AG08396 (cell line): ENCODE measurements at places on chromosomes 3 and 15.

- no peak for DNase-seq
Measured at GRCh38 chr3:51297333-51297732, 87.8 kb upstream of the MANF start.

DNA sequence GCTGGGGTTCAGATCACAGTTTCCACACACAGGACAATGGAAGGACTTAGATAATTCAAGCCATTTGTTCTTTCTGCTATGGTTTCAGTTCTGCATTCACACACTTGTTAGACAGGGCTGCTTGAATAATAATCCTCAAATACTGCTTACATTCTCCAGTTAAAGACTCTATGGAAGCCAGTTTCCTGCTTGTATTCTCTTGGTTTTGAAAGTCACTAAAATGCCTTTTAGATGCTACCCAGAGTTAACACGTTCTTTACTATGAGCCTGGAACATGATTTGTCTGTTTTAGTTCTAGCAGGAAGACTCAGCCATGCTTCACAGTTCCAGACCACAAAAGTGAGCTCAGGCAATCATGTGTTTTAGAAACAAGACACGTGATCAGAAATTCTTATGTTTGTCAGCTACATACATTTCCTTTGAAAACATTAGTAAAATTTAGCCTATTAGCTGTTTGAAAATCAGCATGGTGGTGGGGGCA lies 152.4 kb downstream of the LEKR1 start:
- DNase-seq: no peak

- DNase-seq: no peak
Measured at GRCh38 chr3:60140160-60140559, 1090.3 kb upstream of the CFAP20DC start.

GRCh38 chr3:124303305-124303910 lies 311.5 kb upstream of the ROPN1 start:
- DNase-seq: no peak

DNA sequence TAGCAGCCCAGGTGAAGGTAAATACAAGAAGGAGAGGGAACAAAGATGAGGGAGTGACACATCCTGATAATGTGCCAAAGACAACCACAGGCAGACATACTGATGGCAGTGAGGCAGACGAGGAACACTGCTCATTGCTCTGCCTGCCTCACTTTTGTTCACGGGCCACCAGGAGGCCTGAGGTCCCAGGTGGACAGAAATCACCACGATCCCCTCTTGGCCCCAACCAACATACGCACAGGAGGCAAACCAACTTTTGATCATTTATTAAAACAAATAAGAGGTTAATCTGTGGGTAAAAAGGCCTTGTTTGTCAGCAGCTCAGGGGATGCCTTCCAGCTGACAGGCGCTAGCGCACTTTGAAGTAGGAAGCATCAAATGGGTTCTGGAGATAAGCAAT lies 4.2 kb downstream of the ALG1L2 start:
- DNase-seq: no peak

GRCh38 chr3:120773932-120774331 lies 31.4 kb downstream of the GTF2E1 start:
- no peak for DNase-seq

DNA sequence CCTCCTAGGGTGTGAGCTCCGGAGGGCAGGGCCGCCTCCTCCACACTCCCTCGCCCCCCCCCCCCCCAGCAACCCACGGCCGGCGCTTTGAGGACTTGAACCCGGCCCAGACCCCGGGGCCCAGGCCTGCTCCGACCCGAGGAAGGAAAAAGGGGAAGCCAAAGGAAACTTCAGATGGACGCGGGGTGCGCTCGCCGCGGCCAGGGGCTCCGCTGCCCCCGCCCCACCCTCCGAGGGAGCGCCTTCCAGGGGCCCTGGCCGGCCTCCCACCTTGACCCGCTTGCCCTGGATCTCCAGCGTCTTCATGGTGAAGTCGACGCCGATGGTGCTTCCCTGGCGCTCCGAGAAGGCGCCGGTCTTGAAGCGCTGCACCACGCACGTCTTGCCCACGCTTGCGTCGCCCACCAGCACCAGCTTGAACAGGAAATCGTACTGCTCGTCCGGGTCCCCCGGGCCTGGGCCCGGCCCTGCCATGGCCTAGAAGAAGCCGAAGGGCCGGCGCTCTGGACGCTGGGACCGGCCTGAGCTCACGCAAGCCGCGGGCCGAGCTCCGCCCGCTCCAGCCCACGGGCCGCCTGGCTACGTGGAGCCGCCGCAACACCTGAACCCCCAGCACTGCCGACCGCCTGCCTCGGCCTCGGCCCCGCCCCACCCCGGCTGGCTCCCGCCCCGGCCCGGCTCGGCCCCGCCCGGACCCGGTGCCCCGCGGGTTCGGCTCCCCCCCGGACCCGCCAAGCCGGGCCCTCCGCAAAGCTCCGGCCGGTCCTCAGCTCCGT lies 400 bp downstream of the RAB43 start:
- no peak for DNase-seq

- DNase-seq: no peak
Measured at GRCh38 chr15:70857562-70858285, 3.8 kb upstream of the LARP6 start.

- peak; percentile 36 for DNase-seq
Measured at GRCh38 chr3:119831941-119832371, 50.1 kb downstream of the NR1I2 start.

GRCh38 chr3:188154809-188155574 lies 1.0 kb downstream of the LPP start:
- peak; percentile 29 for DNase-seq

- no peak for DNase-seq
Measured at GRCh38 chr3:50352781-50353180, 2.1 kb downstream of the CYB561D2 start.

DNA sequence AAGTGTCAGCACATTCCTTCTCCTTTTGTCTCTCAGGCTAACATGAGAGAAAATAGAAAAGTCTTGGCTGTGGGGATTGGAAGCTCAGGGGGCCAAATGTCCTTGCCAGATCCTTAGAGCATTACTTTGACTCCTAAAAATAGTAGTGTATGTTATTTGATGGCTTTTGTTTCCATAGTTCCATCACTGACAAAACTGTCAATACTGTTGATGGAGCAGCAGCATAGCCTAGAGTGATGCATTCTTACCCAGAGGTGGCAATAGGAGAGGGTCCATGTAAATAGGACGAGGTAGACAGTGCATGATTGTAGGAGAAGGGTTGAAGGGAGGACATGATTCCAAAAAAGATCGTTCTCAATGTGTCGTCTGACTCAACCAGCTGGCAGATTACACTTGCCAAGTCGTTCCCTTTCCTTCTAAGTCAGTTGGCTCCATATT lies 282.7 kb upstream of the TPRG1 start:
- DNase-seq: no peak

DNA sequence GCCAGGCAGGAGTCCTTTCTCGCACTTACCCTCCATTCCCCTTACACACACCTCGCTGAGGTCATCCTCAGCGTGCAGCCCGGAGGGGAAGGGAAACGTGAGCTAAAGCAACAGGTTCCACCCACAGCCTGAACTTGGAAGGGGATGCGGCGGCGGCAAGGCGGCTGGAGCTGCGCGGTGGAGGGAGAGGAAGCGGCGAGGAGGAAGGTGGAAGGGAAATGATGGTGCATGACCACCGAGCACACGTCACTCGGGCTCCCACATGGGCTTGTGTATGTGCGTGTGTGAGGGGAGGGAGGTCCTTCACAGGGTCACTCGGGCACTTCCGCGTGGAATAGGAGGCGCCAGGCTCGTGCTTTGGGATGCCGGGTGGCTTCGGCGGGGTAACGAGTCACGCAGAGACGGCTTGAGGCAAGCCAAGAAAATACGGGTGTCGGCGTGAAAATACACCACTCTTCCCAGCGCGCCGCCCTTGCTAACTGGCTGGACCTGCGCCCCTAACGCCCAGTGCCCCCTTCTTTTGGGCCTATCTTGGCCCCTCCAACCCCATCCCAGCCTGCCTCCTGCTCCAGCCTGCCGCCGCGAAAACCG lies 225.5 kb upstream of the IL12A start:
- DNase-seq: peak; percentile 73

DNA sequence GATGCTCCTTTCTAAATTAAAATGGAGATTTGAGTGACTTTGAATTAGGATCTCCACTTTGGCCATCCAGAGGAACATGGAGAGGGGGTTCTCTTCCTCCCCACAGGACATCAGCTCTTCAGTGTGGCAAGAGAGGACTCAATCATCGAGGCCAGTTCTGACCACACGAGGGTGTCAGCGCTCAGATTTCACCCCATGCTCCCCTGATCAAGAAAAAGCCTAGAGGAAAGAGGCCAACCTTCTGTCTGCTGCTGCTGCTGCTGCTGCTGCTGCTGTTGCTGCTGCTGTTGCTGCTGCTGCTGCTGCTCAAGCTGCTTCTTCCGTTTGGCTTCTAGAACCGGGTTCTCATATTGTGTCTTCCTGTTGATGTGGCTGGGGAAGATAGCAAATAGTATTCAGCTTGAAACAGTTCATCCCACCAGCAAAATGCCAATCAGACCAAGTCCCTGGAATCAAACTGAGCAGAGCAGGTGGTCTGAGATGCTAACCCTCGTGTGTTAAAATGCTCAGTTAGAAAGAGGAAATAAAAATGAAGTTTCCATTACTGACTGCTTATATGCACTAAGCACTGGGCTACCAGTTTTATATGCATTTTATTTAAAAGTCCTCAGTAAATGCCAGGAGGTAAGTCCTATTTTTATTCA lies 599.0 kb downstream of the MAGI1 start:
- peak; percentile 69 for DNase-seq

DNA sequence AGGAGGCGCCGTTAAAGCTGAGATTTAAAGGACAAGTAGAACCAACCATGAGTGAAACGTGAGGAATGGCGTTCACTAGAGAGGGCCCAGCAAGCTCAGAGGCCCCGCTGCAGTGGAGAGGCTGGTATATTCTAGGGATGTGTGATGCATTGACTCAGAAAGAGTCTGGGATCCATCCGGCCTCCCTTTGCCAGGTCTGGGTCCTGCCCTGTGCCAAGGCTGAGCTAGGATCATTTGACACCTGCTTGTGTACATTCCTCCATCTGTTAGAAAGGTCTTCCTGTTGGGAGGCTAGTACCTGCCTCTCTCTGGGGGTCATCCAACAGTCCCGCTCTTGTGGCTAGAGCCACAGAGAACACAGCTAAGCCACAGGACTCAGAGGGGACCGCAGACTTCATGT lies 28.4 kb downstream of the CA12 start:
- no peak for DNase-seq

- DNase-seq: peak; percentile 68
Measured at GRCh38 chr15:92810418-92811138, 89.5 kb upstream of the CHD2 start.

- DNase-seq: no peak
Measured at GRCh38 chr3:46660003-46660402, 33.5 kb downstream of the ALS2CL start.

DNA sequence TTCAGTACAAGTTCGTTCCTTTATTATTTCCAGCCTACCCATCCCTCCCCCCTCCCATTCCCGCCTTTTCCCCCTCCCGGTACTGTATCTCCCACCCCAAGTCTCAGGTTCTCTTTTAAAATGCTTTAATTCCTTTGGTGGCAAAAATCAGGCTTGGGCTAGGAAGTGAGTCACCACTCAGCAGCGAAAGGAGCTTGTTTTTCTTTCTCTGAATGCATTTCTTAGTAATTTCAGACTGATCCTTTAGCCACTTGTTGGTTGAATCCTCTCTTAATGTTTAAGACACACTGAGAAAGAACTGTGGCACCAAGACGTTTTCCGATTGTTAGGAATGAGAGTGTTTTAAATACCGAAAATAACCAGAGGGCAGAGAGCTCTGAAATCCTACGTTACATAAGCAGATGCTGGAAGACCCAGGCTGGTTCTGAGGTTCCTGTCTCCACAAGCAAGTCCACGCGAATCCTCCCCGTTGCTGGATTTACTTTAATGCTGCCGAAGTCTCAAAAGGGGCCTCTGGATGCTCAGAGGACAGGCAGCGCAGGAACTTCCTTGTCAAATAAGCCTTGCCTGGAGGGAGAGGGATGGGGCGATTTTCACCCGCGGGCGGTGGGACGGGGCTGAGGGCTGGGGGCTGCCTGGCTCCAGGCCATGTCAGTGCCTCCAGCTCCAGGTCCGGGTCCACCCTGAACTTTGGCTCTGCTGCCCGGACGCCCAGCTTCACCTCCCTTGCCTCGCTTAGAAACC lies 854 bp upstream of the COL8A1 start:
- peak; percentile 33 for DNase-seq

GRCh38 chr15:69661446-69661845 lies 208.8 kb downstream of the RPLP1 start:
- DNase-seq: no peak

DNA sequence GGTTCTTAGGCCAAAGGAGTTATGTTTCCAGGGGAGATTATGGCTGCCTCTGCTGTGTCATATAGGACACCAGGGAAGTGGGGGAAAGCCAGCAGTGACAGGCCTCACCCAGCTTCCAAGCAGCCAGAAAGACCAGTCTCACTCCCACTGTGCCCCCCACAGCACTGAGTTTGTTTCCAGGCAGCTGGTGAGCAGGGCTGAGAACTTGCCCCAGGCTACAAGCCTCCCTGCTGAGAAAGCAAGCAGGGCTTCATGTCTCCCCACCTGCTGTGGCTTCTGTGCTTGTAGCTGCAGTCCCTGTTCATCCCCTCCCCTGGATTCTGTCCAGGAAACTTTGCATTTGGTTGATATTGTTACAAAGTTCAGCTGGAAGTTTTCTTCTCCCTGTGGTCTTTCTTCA lies 376.3 kb downstream of the PDCD6IP start:
- DNase-seq: no peak

- DNase-seq: no peak
Measured at GRCh38 chr3:89586676-89587075, 479.3 kb downstream of the EPHA3 start.

DNA sequence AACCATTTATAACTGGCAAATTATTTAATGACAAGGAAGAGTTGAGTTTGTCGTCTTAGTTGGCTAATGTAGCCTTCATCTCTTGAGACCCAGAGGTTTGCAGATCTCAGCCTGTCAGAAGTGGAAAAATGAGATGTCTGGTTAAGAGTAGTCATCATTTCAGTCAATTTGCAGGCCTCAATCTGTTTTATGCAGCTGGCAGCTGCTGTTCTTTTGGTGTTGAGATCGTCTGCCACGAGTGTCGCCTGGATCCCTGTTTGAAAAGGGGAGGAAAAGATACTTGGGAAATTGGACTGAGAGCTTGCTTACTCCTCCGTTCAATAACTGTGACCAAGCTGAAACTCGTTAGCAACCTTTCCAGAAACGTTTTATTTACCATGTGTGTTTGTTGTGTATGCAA lies 2.3 kb downstream of the PHLDB2 start:
- no peak for DNase-seq

DNA sequence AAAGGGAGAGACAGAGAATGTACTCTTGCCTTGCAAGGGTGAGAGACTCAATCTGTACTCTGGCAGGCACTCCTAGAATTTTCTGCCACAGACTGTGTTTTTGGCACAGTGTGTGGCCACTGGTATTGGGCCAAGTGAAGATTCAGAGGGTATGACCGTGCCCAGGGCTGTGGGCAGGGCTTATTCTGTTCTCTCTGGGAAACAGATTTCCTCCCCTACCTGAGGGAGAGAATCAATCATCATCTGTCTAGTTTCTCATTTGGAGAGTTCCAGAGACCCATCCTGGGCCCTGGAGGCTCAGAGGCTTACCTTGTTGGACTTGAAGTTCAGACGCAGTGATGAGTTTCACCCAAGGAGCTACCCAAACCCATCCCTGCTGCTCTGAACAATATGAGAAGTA lies 28.2 kb downstream of the CSTA start:
- no peak for DNase-seq

GRCh38 chr15:69042531-69042930 lies 28.0 kb downstream of the NOX5 start:
- DNase-seq: no peak
